ENCODE measurements at places on chromosomes 6 and 20.
A peak's percentile ranks its signal among the peaks of the same experiment; 100 is the strongest.

GRCh38 chr6:138400326-138400725 is 3.7 kb upstream of the HEBP2 start:
- no peak for DNase-seq

GRCh38 chr6:32214126-32214525 is 9.7 kb downstream of the NOTCH4 start:
- DNase-seq = no peak

- DNase-seq = no peak
Measured at GRCh38 chr20:5349448-5349847, 32.7 kb upstream of the PROKR2 start.

DNA sequence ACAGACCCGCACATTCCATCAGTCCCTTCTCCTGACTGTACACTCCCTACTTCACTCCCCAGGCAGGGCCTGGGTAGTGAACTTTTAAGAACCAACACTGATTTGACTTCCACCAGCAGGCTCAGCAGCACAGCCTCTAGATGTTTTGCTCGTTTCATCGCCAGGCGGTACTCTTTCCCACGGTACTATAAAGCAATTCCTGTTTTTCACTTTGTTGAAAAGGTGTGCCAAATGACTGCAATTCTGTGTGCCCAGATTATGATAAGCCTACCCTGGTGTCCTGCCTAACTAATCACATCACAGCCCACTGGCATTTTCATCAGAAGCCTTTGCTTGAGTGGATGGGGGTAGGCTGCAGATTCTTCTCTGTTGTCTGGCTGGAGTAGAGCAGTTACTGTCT is 12.9 kb upstream of the WTAP start:
- no peak for DNase-seq

DNA sequence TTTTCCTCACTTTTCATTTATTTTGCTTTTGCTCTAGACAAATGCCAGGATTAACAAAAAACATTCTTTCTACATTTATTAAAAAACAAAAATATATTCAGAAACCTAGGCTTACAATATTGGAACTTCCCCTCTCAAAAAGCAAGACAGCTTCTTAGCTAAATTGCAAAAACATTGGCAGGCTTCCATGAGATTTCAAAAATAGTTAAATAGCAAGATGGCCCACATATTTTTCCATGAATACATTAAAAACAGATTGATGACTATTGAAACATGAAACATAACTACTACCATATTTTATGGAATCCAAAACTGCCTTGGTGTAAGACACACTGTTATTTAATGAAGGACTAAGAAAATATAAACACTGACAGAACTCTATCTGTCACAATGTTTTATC is 92.0 kb downstream of the LY86 start:
- peak; percentile 70 for DNase-seq

GRCh38 chr6:121838842-121839241 is 403.4 kb downstream of the GJA1 start:
- DNase-seq = no peak

DNA sequence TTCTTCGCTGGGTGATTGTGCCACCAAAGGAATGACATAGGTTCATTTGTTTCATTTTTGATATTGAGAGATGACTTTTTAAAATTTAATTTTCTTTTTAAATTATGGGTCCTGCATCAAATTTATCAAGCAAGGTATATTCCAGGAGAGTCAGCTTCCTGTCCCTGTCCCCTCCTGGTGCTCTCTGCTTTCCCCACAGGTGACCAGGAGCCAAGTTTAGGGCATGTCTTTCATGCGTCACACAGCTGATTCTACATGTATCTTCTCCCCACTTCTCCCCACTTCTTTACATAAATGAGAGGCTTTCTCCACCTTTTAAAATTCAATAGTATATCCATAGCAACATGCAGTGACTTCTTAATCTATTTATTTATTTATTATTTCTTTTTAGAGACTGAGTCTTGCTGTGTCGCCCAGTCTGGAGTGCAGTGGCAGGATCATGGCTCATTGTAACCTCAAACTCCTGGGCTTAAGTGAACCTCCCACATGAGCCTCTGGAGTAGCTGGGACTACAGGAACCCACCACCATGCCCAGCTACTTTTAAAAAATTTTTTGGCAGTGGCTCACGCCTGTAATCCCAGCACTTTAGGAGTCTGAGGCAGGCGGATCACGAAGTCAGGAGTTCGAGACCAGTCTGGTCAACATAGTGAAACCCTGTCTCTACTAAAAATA is 30.0 kb downstream of the OSBPL2 start:
- no peak for DNase-seq

DNA sequence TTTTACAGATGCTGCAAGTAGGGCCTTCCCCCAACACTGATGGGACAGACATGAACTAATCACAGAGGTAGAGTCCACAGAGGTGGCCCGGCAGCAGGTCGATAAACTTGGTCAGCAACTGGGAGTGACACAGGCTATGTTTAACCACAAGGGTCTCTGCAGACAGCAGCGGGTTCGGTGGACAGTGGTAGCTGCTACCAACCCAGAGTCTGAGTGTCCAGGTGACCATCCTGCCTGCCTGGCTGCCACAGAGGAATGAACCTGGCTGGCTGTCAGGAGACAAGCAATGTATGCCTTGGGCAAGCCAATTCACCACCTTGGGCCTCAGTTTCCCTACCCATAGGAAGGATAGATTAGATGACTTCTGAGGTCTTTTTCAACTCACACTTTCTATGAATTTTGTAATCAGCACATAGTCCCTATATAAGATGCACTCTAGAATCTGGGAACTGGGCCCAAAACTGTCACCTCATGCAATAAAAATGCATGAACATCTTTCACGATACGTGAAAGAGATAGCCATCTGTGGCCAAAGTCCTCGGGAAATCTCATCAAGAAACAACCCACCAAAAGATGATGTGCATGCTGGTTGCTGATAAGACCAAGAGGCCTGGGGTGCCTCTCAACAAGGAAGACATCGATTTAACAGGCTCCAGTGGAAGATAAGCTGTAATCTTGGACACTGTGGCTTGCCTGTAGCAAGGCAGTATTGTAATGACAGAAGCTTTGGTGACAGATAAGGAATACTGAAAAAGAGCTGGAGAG is 30.5 kb downstream of the MDGA1 start:
- DNase-seq = peak; percentile 45

- DNase-seq = no peak
Measured at GRCh38 chr6:122449069-122449468, 22.5 kb downstream of the SERINC1 start.

DNA sequence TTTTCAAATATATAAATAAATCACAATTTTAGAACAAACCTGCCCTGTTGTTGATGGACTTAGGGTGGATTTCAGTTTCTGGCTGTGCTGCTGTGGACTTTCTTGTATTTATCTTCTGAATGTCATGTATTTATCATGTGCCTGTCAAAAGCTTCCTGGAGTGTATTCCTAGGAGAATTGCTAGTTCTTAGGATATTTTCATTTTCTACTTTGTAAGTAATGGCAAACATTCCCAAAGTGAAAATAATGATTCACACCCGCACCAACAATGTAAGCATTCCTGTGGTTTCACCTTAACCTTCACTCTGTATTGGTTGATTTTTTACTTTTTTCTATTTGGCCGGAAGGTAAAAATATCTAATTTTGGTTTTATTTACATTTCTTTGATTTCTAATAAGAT is 387.8 kb downstream of the SMOC2 start:
- DNase-seq = no peak

DNA sequence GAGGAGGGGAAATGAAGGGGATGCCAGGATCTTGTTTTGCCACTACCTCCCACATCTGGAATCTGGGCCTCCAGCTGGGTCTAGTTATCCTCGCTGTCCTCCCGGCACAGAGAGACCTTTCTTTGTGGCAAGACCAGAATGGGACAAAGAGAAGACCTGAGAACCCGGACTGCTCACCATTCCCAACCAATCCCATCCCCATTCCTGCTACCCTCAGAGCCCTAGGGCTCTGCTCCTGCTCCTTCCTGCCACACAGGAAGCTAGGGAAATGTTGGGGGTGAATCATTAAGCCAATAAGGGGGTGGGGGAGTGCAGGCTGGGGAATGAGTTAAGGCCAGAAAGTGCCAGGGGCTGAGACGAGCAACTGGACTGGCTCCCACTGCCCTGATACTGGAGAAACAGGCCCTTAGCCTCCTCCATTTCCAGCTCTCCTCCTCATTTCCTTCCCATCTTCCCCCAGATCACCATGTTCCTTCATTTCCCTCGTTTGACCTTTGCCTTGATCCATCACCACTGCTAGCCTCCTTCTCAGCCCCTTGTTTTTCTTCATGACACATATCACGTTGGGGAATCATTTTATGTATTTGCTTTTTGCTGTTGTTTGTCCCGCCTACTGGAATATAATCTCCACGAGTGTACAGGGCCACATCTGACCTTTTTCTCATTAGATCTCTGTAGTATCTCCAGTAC is 4.6 kb upstream of the IER3 start:
- DNase-seq = peak; percentile 73

- DNase-seq = no peak
Measured at GRCh38 chr20:62578294-62578897, 63.9 kb upstream of the SLCO4A1 start.

DNA sequence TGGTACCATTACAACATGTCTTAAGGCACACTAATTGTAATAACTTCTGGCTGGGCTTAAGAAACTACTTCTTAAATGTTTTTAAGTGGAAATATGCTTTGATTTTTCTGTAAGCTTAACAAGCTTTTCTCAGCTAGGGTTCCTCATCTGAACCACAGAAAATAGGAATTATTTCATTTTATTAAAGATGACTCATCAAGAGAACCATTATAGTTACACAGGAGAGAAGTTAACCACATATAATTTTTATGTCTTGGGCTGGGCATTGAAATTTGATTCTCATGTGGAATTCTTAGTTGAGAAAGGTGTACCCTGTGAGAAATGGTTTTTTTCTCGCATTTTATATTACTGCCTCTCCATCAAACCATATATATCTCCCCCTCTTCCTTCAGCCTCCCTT is 75.1 kb downstream of the QKI start:
- DNase-seq = peak; percentile 15

DNA sequence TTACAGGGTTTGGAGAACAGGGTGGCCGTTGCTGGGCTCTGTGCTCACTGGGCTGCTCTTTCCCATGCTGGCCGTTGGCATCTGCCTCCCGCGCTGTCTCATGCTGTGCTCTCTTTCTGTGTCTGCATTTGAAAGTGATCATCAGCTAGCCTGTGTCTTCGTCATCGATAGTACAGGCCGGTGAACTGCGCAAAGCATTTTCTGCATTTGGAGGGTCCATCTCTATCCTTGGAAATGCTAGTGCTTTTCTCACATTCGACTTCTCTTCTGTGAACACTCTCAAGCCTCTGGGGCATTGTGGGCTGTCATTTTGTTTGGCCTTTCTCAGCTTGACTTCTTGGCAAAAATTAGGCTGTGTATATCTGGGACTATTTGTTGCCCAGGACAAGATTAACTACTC is 6.8 kb upstream of the SNHG17 start:
- no peak for DNase-seq

DNA sequence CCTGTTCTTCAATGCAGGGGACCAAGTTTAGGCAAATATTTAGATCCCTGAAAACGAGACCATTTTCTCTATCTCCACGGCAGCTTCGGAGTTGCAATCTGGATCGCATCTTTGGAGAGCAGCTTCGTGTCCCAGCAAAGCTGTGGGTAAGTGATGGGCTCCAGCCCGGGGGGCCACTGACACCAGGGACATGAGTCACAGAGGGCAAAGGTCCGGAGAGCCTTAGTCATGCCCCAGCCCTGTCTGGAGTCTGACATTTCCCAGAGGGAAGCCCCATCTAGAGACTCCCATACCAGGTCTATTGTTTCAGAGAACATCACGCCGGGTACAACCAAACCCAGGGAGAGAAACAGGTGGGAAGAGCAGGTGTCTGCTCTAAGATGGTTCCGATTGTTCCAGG is 95.9 kb downstream of the NFATC2 start:
- DNase-seq = peak; percentile 61

DNA sequence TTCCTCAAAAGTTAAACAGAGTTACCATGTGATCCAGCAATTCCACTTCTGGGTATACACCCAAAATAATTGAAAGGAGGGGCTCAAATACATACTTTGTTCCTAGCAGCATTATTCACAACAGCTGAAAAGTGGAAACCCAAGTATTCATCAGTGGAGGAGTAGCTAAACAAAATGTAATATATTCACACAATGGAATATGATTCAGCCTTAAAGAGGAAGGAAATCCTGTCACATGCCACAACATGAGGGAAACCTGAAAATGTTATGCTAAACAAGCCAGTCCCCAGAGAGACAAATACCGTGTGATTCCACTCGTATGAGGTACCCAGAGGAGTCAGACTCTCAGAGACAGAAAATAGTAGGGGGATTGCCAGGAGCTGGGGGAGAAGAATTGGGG is 44.5 kb downstream of the PXDC1 start:
- no peak for DNase-seq

GRCh38 chr6:36506611-36507010 is 40.7 kb downstream of the STK38 start:
- no peak for DNase-seq
